ENCODE measurements at places on chromosomes 2 and 18.

- no peak for DNase-seq
- no peaks in the 10 kb centered on the region for H3K27me3 ChIP-seq
- no peak overlapping the region for H3K4me3 ChIP-seq
- peaks cover 13% of the 10 kb centered on the region for H3K4me1 ChIP-seq
- H3K27ac ChIP-seq: no peak overlapping the region
- no peaks in the 10 kb centered on the region for H3K36me3 ChIP-seq
Observed at GRCh38 chr2:226207671-226208070, 591.9 kb downstream of the IRS1 start.

DNA sequence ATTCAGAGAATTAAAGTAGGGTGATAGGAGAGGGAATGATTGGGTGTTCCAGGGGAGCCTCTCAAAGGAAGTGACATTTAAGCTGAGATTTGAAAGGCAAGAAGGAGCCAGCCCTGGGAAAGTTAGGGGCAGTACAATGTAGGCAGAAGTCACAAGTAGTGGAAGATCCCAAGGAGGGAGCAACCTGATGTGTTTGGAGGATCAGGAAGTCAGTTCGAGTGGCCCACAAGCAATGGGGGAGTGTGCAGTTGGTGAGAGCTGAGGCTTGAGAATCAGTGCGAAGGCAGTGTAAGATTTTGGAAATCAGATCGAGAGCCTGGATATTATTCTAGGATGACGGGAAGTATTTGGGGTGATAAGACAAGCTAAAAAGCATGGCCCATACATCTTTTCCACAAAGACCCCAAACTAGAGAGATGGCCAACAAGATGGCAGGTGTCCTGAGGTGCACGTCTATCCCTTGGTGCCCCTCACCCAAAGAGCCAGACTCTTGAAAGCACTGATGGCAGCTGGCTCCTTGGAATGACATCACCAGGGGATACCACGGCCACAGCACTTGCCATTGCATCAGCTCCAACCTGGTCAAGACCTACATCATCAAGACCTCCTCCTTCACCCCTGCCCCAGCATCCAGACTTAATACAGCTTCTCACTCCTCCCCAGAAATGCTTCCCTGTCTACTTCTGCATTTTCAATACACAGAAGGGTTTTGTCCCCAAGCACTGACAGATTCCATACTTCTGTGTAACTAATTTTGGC is 127.3 kb downstream of the BCL2 start:
- no peak overlapping the region for H3K4me3 ChIP-seq
- no peaks in the 10 kb centered on the region for H3K27me3 ChIP-seq
- H3K27ac ChIP-seq: no peak overlapping the region
- H3K36me3 ChIP-seq: no peaks in the 10 kb centered on the region

DNA sequence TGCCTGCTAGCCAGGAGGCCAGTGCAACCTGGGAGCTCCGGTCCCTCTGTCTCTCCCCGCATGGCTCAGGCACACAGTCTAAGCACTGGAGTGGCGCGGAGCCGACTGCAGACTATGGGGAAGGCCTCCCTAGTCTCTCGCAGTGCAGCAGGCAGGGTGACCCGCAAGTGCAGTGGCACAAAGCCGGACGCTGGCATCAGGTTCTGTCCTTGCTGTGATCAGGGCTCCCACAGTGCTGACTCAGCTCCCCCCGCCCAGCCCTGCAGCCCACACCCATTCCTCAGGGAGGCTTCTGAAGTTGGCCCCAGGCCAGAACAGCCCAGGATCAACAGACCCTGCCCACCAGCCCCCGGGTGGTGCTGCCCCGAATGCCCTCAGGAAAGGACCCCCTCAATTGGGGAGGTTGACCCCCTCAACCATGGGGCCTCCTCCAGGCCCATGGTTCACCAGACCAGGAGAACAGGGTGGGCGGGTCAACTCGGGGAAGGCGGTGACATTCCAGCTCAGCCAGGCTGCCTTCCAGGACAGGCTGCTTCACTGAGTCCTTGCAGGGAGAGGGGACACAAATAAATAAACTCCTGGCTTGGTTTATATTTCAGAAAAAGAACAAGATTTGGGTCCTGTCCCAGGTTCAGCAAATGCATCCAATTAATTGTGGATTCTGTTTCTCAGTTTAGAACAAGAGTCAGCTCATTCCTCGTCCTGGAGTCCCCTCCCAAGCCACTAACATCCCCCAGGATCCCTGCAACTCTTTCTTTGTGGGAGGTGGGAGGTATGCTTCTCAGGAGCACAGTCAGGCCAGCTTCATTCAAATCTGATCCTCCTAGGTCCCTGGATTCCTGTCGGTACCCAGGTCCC is 12.2 kb downstream of the BIN1 start:
- H3K27me3 ChIP-seq: no peaks in the 10 kb centered on the region
- H3K36me3 ChIP-seq: no peaks in the 10 kb centered on the region
- no peak overlapping the region for H3K4me3 ChIP-seq
- peaks cover 73% of the 10 kb centered on the region for H3K4me1 ChIP-seq
- DNase-seq: no peak

- DNase-seq: no peak
- peaks cover 41% of the 10 kb centered on the region for H3K27me3 ChIP-seq
- no peaks in the 10 kb centered on the region for H3K4me1 ChIP-seq
- H3K36me3 ChIP-seq: no peaks in the 10 kb centered on the region
Observed at GRCh38 chr2:85719609-85720240, 25.6 kb downstream of the GNLY start.

GRCh38 chr18:41135146-41135545 is 819.9 kb upstream of the PIK3C3 start:
- H3K27ac ChIP-seq: no peak overlapping the region
- no peaks in the 10 kb centered on the region for H3K36me3 ChIP-seq
- peaks cover 7% of the 10 kb centered on the region for H3K4me1 ChIP-seq
- no peaks in the 10 kb centered on the region for H3K27me3 ChIP-seq
- no peak for DNase-seq

GRCh38 chr2:16553226-16553625 is 112.4 kb downstream of the CYRIA start:
- no peak for DNase-seq
- H3K4me3 ChIP-seq: no peak overlapping the region

GRCh38 chr2:119025013-119025412 is 83.0 kb downstream of the MARCO start:
- DNase-seq: no peak
- H3K27me3 ChIP-seq: peaks cover 5% of the 10 kb centered on the region
- H3K4me1 ChIP-seq: no peaks in the 10 kb centered on the region
- H3K4me3 ChIP-seq: no peak overlapping the region
- no peaks in the 10 kb centered on the region for H3K36me3 ChIP-seq
- H3K27ac ChIP-seq: no peak overlapping the region

DNA sequence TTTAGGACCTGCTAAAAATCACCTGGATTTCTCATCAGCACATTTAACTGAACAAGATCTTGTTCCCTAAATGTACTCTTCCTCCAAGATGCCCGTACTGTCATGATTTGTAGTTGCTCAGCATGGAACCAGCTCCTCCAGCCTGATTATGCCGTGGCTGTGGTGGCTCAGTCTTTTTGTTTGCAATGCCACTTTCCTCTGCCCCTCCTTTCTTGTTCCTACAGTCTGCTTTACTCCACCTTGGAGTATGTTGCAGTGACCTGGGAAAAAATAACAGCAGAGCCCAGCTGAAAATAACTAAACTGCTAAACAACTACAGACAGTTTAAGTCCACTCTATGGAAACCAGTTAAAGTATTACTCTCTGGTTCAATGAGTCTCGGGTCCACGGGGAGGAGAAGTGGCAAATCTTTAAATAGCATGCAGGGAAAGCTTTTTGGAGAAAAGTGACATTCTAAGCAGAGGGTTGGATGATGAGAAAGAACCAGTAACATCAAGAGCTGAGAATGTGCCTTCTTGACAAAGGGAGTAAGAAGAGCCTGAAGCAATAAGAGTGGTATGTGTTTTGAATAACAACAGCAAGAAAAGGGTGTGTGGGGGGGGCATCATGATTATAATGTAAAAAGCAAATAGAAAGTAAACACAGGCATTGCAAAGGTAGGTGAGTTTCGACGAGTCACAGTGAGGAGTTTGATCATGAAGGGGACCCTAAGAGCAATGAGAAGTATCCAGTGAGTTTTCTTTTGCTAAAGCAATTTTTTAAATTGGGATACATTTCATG is 225.7 kb downstream of the TMX3 start:
- peaks cover 37% of the 10 kb centered on the region for H3K4me1 ChIP-seq
- H3K4me3 ChIP-seq: peak overlapping the region; percentile 3
- H3K36me3 ChIP-seq: peaks cover 2% of the 10 kb centered on the region
- H3K27ac ChIP-seq: peak overlapping the region; percentile 59
- DNase-seq: no peak
- H3K27me3 ChIP-seq: no peaks in the 10 kb centered on the region

DNA sequence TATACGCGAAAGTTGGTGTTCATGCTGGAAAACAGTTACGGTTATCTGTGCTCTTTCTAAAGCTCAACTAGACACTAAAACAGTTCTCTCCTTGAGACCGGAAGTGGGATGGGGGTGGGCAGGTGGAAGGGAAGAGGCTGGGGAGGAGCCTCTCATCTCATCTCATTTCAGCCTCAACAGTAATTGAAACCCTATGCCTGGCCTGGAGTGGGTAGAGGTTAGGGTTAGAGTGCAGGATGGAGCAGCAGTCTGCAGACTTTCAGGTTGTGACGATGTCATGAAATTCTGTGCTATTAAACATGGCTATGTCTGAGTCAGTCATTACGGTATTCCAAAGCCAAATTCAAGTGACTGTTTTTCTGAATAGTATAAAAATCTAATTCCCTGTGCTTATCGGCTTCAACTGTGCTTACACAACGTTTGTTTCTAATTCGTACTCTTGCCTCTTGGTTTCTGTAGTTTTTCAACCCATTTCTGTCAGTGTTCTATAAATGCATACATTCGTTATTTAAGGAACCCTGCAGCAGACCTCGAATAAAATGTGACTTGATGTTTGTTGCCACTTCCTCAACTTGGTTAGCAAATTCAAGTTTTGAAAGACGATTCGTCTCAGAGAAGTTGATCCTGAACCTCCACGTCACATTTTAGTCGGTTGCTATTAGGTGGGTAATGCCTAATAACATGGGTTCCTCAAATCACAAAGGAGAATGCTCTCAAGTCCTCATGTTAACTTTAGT is 75.8 kb upstream of the TCF7L1 start:
- H3K4me1 ChIP-seq: peaks cover 59% of the 10 kb centered on the region
- peaks cover 19% of the 10 kb centered on the region for H3K36me3 ChIP-seq
- no peak overlapping the region for H3K27ac ChIP-seq
- DNase-seq: no peak
- peaks cover 8% of the 10 kb centered on the region for H3K27me3 ChIP-seq

- no peaks in the 10 kb centered on the region for H3K36me3 ChIP-seq
- H3K27me3 ChIP-seq: peaks cover 71% of the 10 kb centered on the region
- no peak for DNase-seq
Observed at GRCh38 chr2:162016080-162016479, 57.9 kb downstream of the DPP4 start.

- H3K4me1 ChIP-seq: no peaks in the 10 kb centered on the region
- no peak for DNase-seq
- H3K4me3 ChIP-seq: no peak overlapping the region
- H3K27ac ChIP-seq: no peak overlapping the region
- no peaks in the 10 kb centered on the region for H3K27me3 ChIP-seq
Observed at GRCh38 chr2:88307817-88308216, 137.7 kb downstream of the THNSL2 start.

DNA sequence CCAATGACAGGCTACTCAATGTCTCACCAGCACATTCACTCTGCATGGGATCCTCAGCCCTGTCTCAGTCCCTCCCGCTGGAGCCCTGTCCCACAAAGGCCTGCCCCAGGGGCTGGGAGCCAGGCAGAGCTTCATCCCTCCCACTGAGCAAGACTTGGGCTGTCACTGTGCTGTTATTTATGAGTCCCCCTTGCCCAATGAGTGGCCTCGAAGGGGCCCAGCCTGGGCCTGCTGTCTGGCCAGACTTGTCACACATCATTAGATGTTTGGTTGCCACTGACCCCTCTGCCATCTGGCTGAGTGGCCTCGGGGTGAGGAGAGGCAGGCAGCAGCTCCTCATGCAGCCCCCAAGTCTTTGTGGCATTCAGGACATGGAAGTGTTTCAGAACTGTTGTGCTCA is 330.6 kb upstream of the SKOR2 start:
- no peak overlapping the region for H3K27ac ChIP-seq
- no peak for DNase-seq
- no peaks in the 10 kb centered on the region for H3K36me3 ChIP-seq

- DNase-seq: peak; percentile 46
- H3K36me3 ChIP-seq: peaks cover 6% of the 10 kb centered on the region
- no peaks in the 10 kb centered on the region for H3K4me1 ChIP-seq
- peaks cover 26% of the 10 kb centered on the region for H3K27me3 ChIP-seq
- H3K27ac ChIP-seq: no peak overlapping the region
Observed at GRCh38 chr2:218821605-218822211, 9.9 kb downstream of the PRKAG3 start.

- no peaks in the 10 kb centered on the region for H3K27me3 ChIP-seq
- peaks cover 7% of the 10 kb centered on the region for H3K4me1 ChIP-seq
- no peak overlapping the region for H3K4me3 ChIP-seq
- no peak for DNase-seq
- H3K27ac ChIP-seq: no peak overlapping the region
- peaks cover 2% of the 10 kb centered on the region for H3K36me3 ChIP-seq
Observed at GRCh38 chr2:186348200-186348599, 137.9 kb upstream of the ZC3H15 start.

DNA sequence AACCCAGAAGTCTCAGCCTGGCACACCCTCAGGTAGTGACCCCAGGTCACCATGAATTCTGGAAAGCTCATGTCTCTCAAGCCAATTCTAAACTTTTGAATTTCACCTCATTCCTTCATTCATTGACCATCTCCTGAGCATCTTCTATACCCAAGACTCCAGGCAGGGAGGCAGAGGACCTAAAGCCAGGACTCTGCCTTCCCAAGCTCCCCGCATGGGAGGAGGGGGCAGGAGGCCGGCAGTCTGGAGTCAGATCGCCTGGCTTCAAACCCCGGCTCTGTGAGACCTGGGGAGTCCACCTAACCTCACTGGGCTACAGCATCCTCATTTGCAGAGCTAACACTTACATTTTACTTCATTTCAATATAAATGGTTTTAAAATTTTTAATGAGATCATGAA is 59.0 kb downstream of the SMAD7 start:
- no peaks in the 10 kb centered on the region for H3K27me3 ChIP-seq
- no peak overlapping the region for H3K27ac ChIP-seq
- no peaks in the 10 kb centered on the region for H3K36me3 ChIP-seq
- H3K4me1 ChIP-seq: peaks cover 23% of the 10 kb centered on the region
- DNase-seq: no peak

Data from osteocyte (in vitro differentiated cells).